ENCODE measurements at places on chromosomes 11 and 22.

GRCh38 chr11:131850507-131850906, 480.1 kb downstream of the NTM start:
- no peak for DNase-seq

- no peak for DNase-seq
These were observed 619.0 kb downstream of the OPCML start for GRCh38 chr11:132913295-132913694.

- DNase-seq = no peak
These were observed 30.0 kb downstream of the PPP2R1B start for GRCh38 chr11:111736181-111736590.

- no peak for DNase-seq
These were observed 257.8 kb downstream of the JRKL start for GRCh38 chr11:96647621-96648020.

GRCh38 chr11:74954199-74954598, 5.1 kb downstream of the SPCS2 start:
- no peak for DNase-seq

DNA sequence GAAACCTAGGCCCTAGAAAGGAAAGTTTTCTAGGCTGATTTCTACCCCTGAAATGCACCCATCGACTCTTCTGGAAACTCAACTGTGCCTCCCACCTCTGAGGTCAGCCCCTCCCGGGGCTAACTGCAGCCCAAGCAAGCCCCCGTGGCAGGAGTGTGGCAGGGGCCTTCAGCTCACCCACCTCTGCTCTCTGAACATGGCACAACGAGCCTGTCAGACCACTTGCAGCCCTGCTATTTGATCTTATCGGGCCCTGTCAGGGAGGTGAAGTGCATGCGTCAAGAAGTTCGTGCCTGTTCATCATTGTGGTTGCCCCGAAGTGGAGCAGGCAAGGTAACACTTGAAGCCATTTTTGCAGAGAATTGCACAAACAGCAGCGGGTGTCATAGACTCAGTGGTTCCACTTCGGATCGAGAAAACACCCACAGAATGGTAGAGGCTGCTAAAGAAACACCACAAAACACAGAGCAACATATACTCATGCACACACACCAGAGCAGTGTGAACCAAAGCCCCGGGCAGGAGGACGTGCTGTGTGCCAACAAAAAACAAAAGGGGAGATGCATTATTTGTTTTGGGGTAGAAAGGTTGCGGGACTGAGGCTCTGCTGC, 262.7 kb downstream of the ETS1 start:
- no peak for DNase-seq

- DNase-seq = no peak
These were observed 22.2 kb downstream of the PTDSS2 start for GRCh38 chr11:472272-472671.

DNA sequence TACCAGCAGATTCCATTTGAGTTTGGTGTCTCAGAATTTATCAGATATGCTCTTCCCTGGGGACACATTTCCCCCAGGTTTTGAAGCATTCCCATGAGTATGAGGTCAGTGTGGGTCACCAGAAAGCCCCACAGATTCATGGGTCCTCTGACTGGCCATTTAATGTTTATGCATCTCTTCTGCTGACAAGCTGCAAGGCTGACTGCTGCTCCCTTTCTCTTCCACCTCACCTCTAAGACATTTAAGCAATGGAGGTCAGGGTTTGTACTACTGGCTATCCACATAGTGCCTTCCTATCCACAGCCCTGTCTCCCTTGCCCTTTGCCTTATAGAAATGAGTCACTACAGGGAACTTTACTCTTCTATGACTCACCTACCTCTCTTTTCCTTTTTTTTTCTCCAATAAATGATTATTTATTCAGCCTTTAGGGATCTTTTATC, 106.0 kb upstream of the TIMP3 start:
- no peak for DNase-seq

DNA sequence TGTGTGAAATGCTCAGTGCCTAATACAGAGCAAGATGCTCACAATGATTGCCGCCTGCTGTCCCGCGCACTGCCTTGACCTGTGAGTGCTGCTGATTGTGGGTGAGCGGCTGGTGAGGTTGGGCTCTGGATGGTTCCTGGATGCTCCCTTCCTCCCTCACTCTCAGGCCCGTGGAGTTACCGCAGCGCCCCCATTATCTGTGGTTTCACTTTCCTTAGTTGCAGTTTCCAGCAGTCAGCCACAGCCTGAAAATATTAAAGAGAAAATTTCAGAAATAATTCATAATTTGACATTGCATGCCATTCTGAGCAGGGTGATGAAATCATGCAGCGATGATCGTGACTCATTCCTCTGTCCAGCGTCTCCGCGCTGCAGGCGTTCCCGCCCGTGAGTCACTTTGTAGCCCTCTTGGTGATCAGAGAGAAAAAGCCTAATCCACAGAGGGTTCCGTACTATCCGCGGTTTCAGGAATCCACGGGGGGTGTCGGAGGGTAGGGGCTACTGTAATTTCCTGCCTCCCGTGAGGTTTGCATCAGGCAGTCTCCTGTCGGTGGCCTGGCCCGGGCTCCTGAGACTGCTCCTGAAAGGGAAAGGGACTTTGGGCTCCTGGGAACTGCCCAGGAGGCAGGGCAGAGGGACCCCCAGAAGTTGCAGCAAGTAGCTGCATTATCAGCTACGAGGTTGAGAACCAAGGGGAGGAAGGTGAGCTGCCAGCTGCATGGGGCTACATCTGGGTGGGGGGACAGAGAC, 10.6 kb downstream of the RPL3 start:
- DNase-seq = no peak

GRCh38 chr11:118928101-118928869, 2.6 kb upstream of the BCL9L start:
- DNase-seq = peak; percentile 95

DNA sequence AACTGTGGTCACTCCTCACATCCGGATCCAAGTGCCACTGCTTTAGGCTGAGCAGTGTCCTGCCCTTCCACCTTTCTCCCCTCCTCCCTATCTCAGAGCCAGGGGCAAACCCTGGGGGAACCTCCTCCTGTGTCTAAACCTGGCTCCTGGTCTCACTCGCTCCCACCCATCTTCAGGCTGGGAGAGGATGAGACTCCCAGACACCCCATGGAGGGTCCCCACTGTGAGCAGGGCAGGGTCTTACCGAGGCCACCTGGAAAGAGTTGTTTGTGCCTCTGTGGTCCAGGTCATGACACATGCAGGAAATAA, 93.6 kb downstream of the PDE2A start:
- DNase-seq = no peak

DNA sequence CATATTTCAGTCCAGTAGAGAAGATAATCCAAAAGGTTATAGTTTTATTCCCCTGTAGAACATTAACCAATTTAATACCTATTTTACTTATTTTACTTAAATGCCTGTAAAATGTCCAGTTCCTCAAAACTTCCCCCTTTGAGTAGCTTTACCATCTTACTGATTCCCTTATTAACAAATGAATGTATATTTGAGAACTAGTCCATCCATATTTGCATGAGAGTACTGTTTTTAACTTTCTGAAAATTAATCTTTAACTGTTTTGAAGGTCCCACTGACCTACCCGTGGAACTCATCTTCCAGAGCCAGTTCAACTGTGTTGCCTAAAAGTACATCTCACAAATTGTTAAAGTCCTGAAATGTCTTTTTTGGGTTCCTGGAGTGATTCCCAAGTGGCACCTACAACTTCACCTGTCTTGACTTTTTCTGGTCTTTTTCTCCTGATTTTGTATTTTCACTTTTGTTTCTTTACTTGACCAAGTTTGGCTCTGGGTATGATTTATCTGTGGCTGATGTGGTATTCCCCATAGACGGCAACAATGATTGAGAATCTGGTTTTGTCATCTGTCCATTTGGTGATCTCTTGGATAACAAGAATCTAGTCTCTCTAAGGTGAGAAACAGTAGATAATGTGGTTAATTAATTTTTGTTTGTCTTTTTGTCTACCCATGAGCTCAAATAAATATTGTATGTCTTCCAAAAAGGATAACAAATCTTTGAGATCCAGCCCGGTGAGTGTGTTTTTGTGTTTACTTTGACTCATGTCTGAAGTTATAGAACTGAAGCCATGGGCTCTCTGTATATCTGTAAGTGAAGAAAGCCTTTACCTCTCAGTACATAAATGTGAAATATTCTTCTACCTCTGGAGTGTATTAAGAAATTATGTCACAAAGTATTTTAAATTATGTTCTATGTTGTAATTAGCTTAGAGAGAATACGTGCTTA, 174.2 kb downstream of the ETS1 start:
- DNase-seq = no peak

- DNase-seq = no peak
These were observed 7.2 kb upstream of the RASGRP2 start for GRCh38 chr11:64751136-64751535.

- DNase-seq = no peak
These were observed 44.3 kb downstream of the SLC5A12 start for GRCh38 chr11:26677566-26677965.

GRCh38 chr11:8092587-8093424, 11.8 kb downstream of the TUB start:
- peak; percentile 73 for DNase-seq

DNA sequence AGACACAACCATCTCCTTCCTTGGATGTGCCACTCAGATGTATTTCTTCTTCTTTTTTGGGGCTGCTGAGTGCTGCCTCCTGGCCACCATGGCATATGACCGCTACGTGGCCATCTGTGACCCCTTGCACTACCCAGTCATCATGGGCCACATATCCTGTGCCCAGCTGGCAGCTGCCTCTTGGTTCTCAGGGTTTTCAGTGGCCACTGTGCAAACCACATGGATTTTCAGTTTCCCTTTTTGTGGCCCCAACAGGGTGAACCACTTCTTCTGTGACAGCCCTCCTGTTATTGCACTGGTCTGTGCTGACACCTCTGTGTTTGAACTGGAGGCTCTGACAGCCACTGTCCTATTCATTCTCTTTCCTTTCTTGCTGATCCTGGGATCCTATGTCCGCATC, 489 bp downstream of the OR10A4 start:
- DNase-seq = no peak

DNA sequence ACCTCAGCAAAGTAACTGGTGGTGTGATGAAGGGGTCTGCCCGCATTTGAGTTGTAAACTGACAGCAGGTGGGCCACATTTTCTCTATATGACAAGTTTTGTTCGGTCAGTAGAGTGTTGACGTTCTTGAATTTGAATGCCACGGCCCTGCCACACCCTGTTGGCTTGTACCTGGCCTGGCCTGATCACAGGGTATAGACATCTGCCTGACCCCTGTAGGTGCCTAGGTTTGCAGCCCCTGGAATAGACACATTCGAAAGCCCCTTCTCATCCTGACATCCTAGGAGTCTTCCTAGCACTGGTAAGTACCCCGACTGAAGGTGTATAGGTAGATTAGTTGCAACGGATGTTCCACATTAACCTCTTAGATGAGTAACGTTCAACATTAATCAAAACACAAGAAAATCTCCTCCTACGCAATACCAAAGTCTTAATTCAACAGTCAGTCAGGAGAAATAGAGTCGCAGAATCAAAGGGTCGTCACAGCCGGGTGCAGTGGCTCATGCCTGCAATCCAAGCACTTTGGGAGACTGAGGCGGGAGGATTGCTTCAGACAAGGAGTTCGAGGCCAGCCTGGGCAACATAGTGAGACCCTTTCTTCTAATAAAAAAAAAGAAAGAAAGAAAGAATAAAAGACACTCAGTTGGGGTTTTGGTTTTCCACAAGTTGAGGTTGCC, 43.6 kb upstream of the CD5 start:
- DNase-seq = no peak

DNA sequence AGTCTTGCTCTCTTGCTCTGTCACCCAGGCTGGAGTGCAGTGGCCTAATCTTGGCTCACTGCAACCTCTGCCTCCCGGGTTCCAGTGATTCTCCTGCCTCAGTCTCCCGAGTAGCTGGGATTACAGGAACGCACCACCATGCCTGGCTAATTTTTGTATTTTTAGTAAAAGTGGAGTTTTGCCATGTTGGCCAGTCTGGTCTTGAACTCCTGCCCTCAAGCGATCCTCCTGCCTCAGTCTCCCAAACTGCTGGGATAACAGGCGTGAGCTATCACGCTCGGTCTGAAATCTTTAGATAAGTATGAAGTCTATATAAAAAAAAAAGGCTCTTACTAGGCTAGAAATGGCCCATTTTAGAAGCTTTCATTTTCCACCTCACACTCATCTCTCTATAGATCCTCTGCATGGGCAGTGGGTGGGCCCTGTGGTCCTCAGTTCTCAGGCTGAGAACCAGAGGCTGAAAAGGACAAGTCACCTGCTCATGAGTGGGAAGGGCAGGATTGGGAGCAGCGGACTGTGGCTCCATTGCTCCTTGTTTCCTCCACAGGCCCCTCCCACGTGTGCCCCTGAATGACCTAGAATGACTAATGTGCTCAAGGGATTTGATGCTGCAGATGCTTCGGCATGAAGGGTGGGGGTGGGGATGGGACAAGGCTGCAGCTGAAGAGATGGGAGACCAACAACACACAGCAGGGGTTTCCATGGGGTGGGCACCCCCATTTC, 19.8 kb upstream of the PRAME start:
- DNase-seq = no peak

DNA sequence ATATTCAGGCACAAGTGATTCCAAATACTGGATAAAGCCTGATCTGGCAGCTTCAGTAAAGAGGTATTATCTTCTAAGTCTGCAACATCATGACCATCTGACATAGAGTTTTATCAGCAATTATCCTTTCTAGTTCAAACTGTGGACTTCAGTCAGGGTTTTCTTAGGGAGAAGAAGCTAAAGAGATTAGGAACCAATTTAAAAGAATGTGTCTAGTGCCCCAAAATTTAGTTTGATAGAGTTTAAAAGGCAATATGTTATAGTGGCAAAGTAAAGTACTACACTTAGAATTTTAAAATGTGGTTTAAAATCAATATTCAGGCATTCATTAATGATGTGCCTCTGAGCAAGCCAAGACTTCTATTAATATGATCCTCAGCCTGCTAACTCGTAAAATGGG, 5.4 kb downstream of the PAK1 start:
- no peak for DNase-seq

GRCh38 chr11:108875134-108875533, 210.3 kb downstream of the DDX10 start:
- no peak for DNase-seq
